ENCODE measurements at places on chromosomes 5 and 9.

- no peak for DNase-seq
These were observed 529.2 kb downstream of the EBF1 start for GRCh38 chr5:158570502-158570901.

DNA sequence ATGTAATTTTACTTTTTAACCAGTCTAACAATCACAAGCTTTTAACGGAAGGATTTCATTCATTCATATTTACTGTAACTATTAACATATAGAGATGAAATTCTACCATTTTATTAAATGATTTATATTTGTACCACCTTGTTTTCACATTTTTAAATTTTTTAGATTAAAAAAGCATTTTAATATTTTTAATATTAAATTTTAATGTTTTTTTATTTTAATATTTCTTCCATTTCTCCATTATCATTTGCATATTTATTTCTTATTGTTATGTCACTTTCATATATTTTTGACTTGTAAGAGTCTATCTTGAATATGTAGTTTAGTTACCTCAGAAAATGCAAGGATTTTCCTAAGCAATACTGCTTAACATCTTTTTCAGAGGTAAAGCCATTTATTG is 1034.0 kb upstream of the PTPRD start:
- no peak for DNase-seq

GRCh38 chr9:7144265-7145046 is 386.7 kb downstream of the KDM4C start:
- DNase-seq: no peak

DNA sequence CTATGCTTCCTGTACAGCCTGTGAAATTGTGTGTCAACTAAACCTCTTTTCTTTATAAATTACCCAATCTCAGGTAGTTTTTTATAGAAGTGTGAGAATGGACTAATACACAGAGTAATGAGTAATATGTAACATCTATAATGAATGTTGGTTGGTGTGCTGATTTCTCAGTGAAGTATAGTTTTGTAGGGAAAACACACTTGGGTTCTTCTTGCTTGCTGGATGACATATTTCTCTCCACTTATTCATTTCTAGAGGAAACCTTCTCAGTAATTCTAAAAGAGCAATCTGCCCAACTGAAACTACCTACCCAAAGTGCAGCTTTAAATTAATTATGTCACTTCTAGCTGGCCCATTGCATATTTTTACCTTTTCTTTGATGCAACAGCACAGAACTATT is 81.1 kb upstream of the RORB start:
- no peak for DNase-seq

- DNase-seq: no peak
These were observed 2.9 kb downstream of the TTC23L start for GRCh38 chr5:34841816-34842215.

DNA sequence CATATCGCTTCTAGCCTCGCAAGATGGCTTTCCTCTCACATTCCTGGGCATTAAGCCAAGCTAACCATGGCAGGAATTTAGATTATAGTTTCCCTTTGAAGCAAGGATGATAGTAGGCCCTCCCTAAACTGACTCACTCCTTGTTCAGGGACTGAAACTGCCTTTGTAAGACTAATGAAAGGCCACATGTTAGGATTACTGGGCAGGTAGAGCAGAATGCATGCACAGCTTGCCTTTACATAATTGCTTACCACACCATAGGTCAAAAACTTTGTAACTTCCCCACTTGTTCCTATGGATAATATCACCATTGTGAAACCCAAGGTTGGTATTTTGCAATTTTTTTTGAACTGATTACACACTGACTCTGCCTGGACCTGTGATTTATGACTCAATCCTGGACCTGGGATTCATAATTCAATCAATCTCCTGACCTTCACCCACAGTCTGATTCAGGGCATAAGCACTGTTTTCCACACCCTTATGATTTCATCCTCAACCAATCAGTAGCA is 41.0 kb upstream of the PRDM9 start:
- no peak for DNase-seq

GRCh38 chr9:134778841-134779411 is 101.7 kb upstream of the FCN2 start:
- DNase-seq: peak; percentile 57

- DNase-seq: no peak
These were observed 131.0 kb upstream of the CCNG1 start for GRCh38 chr5:163306421-163306820.

- no peak for DNase-seq
These were observed 255.5 kb downstream of the MAN2A1 start for GRCh38 chr5:109945097-109945678.

DNA sequence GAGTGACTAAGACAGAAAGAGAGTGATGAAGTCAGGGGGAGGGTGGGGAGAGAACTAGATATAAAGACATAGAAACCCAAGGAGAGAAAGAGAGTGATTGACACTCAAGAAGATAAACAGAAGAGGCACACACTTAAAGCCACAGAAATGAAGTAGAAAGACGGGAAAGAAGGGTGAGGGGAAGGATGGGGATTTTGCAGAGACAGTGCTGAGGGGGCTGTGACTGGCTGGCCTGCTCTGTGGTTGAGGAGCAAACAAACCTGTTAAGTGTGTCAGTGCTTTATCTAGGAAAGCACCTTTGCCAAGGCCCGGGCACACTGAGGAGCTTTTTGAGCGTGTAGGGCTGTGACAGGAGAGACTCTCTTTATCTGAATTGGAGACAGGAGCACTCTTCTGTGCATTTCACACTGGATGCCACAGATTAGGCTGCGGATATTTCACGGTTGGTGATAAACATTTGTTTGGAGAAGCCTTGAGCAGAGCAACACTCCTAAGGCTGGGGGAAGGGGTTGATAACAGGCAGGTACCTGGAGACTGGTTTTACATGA is 109.1 kb downstream of the DOCK2 start:
- DNase-seq: no peak

GRCh38 chr9:89701221-89701798 is 96.5 kb downstream of the GADD45G start:
- DNase-seq: no peak

GRCh38 chr5:945691-946551 is 53.2 kb downstream of the TRIP13 start:
- DNase-seq: peak; percentile 40

DNA sequence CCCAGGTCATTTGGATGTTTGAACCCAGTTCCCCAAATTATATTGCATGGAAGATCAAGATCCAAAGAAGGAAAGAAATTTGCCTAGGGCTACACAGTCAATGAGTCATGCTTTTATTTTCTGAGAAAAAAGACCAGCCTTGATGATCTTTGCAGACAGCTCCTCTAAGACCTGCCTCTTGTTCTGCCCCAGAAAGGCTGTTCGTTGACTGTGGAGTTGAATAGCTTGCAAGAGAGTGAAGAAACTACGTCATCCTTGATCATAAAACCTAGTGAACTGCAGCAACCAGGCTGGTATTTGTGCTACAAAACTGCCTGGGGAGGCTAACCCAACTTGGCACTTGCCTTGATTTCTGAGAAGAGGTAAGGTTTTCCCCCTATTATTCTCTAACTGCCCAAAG is 263.9 kb downstream of the PAPPA start:
- DNase-seq: no peak

- DNase-seq: no peak
These were observed 58.1 kb downstream of the OXCT1 start for GRCh38 chr5:41812156-41812555.

DNA sequence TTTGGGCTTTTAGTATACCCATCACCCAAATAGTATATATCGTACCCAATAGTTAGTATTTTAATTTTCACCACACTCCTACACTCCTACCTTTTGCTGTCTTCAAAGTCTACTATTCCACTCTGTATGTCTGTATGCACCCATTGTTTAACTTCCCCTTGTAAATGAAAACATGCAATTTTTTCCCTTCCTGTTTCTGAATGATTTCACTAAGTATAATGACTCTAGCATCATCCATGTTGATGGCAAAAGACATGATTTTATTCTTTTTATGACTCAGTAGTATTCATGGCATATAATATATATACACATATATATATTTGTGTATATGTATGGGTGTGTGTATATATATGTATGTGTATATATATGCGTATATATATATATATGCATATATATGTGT is 63.1 kb upstream of the FAM174A start:
- no peak for DNase-seq

GRCh38 chr5:167929841-167930240 is 361.6 kb upstream of the WWC1 start:
- DNase-seq: no peak

DNA sequence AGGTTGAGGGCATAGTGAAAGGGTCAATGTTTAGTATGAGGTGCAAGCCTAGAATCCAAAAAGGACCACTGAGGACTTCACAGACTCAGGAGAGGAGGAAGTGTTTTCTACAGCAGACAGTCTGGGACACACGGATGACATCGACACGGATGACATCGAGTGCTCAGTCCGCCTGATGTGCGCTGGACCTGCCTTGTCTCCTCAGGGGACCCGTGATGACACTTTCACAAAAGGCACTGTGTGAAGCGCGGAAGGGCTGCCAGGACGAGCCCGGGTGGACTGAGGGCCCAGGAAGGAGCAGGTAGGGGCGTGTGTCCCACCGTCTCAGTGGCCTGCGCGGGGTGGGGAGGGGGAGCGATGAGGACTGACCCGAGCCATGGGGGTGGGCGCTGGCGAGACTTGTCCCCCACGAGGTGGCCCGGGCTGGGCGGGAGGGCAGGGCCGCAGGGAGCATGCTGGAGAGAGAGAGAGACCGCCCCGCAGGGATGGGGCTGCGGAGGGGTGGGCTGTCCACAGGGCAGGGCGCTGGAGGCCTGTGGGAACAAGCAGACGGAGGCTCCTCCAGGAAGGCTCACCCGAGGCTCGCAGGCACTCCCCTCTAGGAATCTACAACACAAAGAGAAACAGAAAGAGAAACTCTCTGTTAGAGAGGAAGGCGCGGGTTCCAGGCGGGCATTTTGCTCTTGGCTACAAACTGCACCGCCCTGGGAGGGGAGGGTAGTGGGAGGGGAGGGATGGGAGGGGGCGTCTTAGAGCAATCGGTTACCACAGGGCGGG is 54.9 kb downstream of the USP20 start:
- DNase-seq: peak; percentile 79

DNA sequence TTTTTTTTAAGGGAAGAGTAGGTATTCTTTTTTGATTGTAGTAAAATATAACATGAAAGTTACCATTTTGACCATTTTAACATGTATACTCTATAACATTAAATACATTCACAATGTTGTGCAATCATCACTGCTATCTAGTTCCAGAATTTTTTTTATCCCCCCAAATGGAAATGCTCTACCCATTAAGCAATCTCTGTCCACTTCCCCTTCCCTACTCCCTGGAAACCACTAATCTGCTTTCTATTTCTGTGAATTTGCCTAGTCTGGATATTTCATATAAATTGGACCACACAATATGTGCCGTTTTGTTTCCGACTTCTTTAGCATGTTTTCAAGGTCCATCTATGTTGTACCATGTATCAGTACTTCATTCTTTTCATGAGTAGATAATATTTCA is 429.5 kb downstream of the TLE1 start:
- no peak for DNase-seq

- DNase-seq: no peak
These were observed 125.9 kb downstream of the SYK start for GRCh38 chr9:90927496-90927895.

- peak; percentile 92 for DNase-seq
These were observed 112.9 kb upstream of the LMX1B start for GRCh38 chr9:126500600-126501382.

GRCh38 chr5:19886123-19886917 is 101.7 kb downstream of the CDH18 start:
- no peak for DNase-seq

- no peak for DNase-seq
These were observed 487.2 kb upstream of the ST8SIA4 start for GRCh38 chr5:101390151-101390908.

DNA sequence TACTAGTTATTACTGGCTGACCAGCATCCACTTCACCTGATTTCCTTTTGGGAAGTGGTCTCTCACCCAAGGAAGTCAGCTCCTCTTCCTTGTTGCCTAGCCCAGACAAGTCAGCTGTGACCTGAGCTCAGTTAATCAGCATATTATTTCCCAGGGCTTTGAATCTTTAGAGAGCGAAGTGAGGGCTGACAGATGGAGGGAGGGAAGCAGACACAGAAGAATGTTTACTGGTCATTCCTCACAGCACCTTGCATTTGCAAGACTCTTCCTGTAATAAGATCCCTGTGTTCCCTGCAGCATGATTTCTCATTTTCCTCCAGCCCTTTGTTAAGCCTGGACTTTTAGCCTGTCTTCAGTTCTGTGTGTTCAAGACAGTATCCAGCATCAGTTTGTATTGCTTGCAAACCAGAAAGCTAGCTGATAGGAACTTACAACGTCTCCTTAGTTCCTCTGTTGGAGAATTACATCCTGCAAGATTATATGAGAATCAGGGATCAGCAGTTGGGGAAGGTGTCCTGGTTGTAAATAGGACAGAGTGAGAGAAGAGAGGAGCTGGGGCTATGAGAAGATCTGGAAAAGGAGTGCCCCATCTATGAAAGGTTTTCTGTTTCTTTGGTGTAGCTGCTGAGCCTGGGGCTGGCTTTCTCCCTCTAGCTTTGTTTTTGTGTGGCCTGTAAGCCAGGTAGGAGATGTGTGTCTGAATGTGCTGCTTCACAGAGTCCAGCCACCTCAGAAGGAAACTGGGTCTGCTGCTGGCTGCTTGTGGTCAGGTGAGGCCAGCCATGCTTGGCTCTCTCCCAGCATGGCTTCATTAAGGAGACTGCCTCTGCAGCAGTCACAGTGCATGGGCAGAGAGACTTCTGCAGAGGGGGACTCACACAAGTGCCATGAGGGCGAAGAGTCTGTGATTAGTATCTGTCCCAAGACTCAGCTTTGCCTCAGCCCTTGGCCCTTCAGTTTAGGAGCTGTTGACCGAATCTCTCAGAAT is 50.3 kb downstream of the MAN2A1 start:
- DNase-seq: no peak

DNA sequence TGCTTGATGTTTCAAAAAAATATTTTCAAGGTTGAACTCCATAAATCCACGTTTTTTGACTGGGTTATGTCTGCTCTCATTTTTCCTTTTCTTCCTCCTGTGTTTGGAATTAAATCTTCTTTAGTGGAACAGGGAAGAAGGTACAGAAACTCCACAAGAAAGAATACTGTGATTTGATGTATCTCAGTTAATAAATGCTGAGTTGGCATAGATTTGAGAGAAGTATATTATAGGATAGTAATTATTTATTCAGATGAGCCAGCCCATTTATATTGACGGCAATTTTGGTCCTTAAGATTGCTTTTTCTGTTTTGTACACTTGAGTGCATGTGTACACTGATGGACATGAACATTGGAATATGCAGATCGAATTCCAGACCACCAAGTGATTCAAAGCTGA is 481.4 kb downstream of the PSAT1 start:
- no peak for DNase-seq

DNA sequence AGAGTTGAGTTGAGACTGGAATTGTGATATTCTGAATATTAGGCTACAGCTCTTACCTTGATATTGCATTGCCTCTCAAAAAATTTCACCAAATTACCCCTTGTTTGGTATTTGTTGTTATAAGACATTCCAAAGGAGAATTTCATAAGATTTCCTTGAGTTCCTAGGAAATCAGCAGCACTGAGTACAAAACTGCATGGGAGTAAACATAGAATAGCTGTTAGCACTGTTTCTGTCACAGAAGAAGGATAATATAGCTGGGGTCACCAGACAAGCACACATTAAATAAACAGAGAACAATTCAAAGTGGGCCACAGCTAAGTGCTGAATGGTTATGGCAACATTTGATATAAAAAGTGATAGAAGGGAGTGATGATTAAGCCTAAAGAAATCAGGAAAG is 724.3 kb downstream of the PRELID2 start:
- no peak for DNase-seq

All from right cardiac atrium (tissue), 5 donors.